Left kidney (tissue), 8 donors: ENCODE measurements at places on chromosomes 2 and 18. TPM values are rescaled to one million over a fixed set of nuclear protein-coding genes. Genes with fewer than 3 reads are reported as not detected.

Gene WDPCP
- 16.4 TPM for polyA plus RNA-seq

Gene RAB31
- polyA plus RNA-seq, result 29.4 TPM

Gene IL1R1
- 31.9 TPM for polyA plus RNA-seq

Gene AGXT
- polyA plus RNA-seq, result 0.12 TPM

Gene ATP8B1
- polyA plus RNA-seq, result 35.0 TPM

Gene PKP4
- polyA plus RNA-seq, result 200 TPM

Gene KCNJ3
- polyA plus RNA-seq, result 8.6 TPM

Gene GPR35
- polyA plus RNA-seq, result 2.9 TPM

Gene SMYD1
- polyA plus RNA-seq, result not detected

Gene CFAP65
- polyA plus RNA-seq, result 0.28 TPM

Gene SATB2
- 18.7 TPM for polyA plus RNA-seq

Gene ANKRD30BL
- polyA plus RNA-seq, result 0.85 TPM

Gene EML4
- 142 TPM for polyA plus RNA-seq

Gene ESCO1
- polyA plus RNA-seq, result 28.7 TPM

Gene LIMS4
- polyA plus RNA-seq, result 2.1 TPM

Gene CD8A
- polyA plus RNA-seq, result 0.25 TPM

Gene CXCR4
- 45.7 TPM for polyA plus RNA-seq

Gene SRD5A2
- 0.13 TPM for polyA plus RNA-seq

Gene DOK6
- polyA plus RNA-seq, result 21.8 TPM

Gene DES
- polyA plus RNA-seq, result 5.9 TPM

Gene SFTPB
- polyA plus RNA-seq, result 0.18 TPM

Gene MAL
- 263 TPM for polyA plus RNA-seq

Gene DNAJC5G
- polyA plus RNA-seq, result 2.0 TPM

Gene IL1F10
- not detected for polyA plus RNA-seq

Gene RND3
- polyA plus RNA-seq, result 49.9 TPM
